ENCODE measurements at places on chromosomes 5 and 9.

GRCh38 chr5:82784521-82784920 is 292.7 kb downstream of the TMEM167A start:
- DNase-seq: no peak

DNA sequence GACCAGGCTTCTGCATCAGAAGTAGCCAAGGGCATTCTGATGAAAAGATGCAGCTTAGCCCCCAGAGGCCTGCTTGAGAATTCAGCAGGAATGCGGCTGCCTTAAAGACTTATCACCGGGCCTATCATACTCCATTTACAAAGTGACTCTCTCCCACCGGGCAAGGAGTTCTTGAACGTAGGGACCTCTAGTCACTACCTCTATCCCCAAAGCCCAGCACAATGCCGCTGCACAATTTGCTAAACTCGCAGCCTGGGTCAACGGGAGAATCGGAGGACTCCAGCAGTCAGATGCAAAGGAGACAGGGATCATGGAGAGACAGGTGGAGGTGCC is 661 bp downstream of the PDCL start:
- no peak for DNase-seq

GRCh38 chr9:133996531-133997520 is 4.7 kb upstream of the VAV2 start:
- no peak for DNase-seq

DNA sequence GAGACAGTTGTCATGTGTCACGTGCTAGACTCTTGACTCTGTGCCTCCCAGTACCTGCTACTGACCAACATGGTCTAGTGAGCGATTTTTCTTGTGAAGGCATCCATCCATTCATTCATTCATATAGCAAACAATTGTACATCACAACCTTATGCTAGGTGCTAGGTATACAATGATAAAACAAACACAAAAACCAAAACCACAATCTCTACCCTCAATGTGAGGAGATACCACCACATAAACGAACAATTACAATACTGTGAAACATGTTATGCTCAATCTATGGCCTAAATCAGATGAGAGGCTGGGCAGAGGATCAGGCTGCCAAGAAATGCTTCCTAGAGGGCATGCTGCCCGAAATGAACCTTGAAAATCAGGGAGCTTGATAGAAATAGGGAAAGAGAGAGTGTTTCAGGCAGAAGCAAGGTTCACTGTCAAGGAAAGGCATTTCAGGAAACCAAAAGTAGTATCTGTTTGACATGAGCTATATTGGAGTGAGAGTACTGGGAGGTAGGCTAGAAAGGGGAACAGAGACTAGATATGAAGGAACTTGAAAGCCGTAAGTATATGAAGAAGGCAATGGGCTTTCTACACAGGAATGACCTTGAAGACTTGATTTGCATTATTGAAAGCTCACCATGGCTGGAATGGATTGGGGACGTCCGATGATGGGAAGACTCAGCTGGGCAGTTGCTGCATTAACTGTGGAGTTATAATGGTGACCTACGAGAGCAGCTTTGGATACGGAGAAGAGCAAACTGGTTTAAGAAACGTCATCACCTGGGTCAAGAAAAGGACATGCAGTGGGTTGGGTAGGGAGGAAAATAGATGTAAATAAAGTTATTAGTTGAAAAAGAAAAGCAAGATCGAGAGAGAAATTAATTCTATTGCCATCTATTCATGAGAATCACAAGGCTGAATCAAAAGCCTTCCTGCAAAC is 90.1 kb downstream of the THBS4 start:
- no peak for DNase-seq

- DNase-seq: no peak
Observed at GRCh38 chr5:128579093-128579492, 41.0 kb upstream of the FBN2 start.

- DNase-seq: no peak
Observed at GRCh38 chr9:92332577-92333281, 7.0 kb downstream of the CENPP start.

- DNase-seq: no peak
Observed at GRCh38 chr5:141560151-141560550, 58.6 kb downstream of the DIAPH1 start.

- DNase-seq: no peak
Observed at GRCh38 chr9:133246991-133247390, 28.0 kb downstream of the ABO start.

DNA sequence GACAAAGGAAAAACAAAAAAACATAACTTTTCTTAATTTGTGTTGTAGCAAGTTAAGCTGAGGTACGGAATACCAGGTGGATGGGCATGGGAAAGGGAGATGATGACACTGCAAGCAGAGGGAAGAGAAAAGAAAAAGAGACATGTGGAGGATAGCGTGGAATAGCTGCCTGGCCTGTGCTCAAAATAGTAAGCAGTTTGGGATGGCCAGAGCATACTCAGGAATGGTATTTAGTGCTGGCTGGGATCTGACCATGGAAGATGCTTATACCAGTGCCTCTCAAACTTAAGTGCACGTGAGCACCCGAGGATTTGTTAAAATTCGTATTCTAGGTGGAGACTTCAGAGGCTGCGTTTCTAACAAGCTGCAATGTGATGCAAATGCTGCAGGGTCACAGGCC is 41.3 kb downstream of the LNPEP start:
- DNase-seq: no peak

GRCh38 chr5:151670953-151671636 is 15.6 kb downstream of the SPARC start:
- no peak for DNase-seq

GRCh38 chr9:117164512-117164911 is 250.3 kb downstream of the ASTN2 start:
- no peak for DNase-seq

DNA sequence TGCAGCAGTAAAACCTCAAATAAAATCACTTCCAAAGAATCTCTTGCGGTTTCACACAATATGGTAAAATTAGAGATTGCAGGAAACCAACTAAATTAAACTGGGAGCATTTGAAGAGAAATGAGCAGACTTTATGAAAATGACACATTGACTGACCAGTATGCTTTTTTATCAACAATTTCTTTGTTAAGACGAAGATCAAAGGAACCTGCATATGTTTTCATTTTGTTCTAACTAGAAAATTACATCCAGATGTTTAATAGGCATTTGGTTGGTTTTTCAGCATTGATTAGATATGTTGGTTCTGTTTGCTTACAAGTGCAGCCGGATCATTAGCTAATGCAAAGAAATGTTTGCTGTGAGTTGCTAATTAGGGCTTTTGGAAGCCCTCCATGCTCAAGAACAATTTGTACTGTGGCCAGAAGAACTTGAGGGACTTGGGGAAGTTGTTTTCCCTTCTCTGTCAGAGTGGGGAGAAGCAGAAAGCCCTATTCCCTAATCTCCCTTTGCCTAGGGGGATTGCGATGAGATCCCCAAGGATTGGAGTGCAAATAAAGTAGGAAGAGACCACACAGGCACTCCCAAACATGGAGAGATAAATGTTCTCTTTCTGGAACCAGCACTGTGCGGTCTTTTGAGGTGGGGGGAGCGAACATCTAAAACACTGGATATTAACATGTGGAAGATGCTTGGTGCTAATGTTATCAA is 4.5 kb upstream of the TLE1 start:
- no peak for DNase-seq

DNA sequence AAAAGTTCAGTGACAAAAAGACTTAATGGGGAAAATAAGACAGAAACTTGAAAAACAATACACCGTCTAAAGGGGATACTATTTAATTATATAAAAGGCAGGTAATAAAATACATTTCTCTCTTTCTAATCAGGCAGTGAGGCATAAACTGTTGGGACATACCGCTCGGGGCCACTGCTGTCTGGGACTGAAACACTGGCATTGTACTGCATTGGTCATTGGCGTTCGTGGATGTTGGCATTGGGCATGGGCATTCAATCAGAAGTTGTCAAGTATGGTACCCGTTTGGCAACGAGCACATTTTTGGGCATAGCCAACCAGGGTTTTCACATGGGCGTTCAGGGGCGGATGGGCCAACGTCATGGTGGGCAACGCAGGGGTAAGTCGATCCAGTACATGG is 4.7 kb downstream of the HNRNPK start:
- no peak for DNase-seq

GRCh38 chr9:83523684-83524083 is 14.5 kb downstream of the FRMD3 start:
- no peak for DNase-seq

DNA sequence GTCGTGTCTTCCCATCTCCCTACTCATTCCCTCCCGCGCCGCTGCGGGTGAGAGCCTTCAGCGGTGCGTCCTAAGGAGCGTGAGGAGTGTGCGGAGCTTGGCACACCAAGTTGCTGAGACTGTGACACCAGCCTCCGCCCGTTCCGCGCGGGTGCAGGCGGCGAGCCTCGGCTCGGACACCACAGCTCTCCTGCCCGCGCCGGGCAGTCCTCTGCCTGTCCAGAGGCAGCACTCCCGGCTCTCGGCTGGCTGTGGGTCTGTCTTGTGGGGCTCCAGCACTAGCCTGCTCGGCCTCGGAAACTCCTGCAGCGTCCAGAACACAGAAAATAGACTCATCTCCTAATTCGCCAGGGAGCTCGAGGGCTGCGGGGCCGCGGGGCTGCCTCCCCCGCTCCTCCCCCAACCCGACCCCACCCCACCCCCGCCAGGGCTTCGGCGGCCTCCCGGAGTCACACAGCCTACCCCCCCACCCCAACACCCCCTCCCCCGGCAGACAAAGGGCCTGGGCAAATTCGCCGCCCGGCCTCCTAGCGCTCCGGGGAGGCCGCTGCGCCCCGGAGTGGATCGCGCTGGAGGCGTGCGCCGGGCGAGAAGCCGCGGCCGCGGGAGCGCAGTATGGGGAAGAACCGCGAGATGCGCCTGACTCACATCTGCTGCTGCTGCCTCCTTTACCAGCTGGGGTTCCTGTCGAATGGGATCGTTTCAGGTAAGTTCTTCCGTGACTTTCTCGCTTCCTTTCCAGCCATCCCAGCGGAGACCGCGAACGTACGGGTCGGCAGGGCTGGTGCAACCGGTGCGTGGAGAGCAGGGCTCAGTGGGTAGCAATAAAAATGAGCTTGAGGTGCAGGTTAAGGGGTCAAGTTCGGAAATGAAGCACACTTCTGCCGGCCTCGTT is at the start of gene ADAMTS19:
Gene ADAMTS19, plus strand, starts transcription at position 522 of the 895 bp plus-strand sequence. Its CDS starts 94 bp downstream, at position 616.
- DNase-seq: no peak

- DNase-seq: no peak
Observed at GRCh38 chr5:100270023-100270771, 265.0 kb upstream of the FAM174A start.

GRCh38 chr9:108683245-108683644 is 172.5 kb downstream of the ACTL7B start:
- no peak for DNase-seq
